BE2C (cell line): ENCODE measurements at places on chromosomes 2 and 18.

DNA sequence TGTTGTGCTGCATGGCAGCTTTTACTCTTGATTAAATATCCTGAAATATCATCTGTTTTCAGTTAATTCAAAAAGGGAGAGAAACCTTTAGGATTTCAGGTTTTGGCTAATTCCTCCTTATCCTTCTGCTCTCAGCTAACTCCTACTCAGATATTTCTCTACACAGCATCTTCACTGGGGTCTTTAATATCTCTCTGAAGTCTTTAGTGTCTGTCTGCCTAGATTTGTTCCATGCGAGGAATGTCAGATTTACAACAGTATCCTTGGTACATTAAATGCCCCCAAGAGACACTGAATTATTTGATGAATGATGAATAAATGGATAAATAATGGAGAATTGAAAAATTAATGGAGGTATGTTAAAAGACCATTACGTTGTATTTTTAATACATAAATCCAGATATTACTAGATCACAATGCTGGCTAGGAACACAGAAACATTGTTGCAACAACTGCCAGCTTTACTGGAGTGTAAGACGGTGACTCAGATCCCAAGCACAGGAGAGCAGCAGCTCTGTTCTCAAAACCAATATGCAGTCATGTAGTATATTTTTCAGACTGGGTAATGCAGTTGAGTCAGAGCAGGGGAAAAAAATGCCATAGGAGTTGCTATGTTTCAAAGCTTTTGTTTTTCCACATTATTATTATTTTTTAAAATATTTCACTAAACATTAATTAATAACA, 388.0 kb upstream of the SYT4 start:
- DNase-seq: no peak

GRCh38 chr18:8766559-8767293, 61.4 kb downstream of the MTCL1 start:
- peak; percentile 67 for DNase-seq

- peak; percentile 37 for DNase-seq
Measured at GRCh38 chr2:224584111-224584784, 915 bp downstream of the CUL3 start.

- DNase-seq: no peak
Measured at GRCh38 chr2:221166292-221166691, 405.8 kb downstream of the EPHA4 start.

DNA sequence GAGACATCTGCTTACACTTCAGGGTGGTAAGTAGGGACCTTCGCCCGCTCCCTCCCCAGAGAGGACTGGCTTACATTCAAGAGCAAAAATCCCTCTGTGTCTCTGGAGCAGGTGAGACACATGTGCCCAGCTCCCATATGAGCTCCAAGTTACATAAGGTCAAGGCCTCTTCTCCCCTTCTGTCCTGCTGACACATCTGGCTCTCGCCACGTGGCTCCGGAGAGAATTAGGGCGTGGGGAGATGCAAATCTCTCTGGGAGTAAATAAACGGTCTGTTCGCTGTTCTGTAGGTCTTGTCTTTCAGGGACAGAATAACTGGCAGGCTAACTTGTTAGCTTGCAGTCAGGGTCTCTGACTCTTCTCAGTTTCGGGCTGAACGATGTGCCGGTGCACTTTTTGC, 16.2 kb downstream of the MRO start:
- DNase-seq: no peak

DNA sequence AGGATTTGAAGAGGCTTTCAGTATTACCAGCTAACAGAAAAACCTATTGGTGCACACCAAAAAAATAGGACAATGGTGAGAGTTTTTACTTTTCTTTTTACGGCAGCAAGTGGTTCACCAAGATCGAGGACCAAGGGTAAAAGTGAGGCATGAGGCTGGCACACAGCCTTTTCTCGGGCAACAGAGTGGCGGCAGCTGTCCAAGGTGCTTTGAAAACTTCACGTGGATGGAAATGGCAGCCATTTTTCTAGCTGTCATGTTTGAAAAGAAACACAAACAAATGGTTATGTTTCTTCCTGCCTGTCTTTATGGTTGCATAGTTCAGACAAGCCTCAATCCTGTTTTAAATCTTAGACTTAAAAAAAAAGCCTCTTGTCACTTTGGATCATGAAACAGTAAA, 812.5 kb upstream of the CHAC2 start:
- no peak for DNase-seq

DNA sequence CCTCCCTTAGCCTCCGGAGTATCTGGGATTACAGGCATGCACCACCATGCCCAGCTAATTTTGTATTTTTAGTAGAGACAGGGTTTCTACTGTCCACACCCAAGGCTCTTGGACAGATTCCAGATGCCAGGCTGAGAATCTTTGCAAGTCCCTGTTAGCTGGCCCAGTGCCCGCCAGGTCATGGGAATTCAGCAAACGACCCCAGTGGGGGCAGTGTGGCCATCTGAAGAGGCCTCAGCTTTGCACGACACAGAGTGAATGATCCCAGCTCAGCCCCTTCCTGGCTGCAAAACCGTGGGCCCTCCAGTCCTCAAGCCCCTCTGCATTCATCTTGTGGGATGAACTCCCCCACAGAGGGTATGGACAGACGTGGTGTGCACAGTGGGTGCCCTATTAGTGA, 179.5 kb upstream of the ID2 start:
- DNase-seq: no peak

- no peak for DNase-seq
Measured at GRCh38 chr2:109189751-109190150, 60.7 kb downstream of the SH3RF3 start.
